ENCODE measurements at places on chromosomes 4 and X.

DNA sequence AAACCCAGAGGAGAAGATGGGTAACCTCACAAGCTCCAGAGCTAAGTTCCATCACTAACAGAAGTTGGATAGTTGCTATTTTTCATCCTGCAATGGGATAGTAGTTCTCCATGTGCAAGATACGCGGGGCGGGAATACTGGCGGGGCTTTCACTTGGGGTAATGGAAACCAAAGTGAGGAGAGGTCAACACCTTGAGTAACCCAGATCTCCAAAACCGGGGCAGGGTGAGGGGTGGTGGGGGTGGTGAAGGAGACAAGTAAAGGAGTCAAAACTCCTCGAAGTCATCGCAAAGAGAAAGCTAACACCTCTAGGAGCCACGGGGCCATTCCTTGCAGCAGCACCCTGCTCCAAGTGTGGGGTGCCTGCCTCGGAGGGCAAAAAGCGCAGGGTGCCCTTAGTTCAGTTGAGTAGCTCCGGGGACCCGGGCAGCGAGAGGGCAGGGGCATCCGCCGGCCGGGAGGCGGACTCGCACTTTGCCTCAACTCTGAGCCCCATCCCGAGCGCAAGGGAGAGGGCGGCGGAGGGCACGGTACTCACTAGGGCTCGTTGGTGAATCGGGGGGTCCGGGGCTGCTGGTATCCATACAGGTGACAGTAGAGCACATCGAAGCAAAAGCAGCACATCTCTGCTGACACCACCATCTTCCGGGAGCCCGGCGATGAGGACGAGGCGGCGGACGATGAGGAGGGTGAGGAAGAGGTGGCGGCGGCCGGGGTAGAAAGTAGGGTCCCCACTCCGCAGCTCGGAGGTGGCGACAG is 645 bp downstream of the AMMECR1 start:
- DNase-seq = no peak

GRCh38 chr4:8216443-8217245 is 17.6 kb downstream of the SH3TC1 start:
- DNase-seq = no peak

DNA sequence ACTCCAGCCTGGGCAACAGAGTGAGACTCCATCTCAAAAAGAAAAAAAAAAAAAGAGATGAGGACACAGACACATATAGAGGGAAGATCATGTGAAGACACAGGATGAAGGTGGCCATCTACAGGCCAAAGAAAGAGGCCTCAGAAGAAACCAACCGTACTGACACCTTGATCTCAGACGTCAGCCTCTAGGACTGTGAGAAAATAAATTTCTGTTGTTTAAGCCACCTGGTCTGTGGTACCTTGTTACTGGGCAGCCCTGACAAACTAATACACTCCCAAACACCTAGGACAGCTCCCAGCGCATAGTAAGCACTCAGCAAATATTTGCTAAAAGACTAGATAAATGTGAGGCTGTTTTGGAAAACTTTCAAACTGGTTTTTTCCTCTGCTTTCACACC is 59.2 kb upstream of the SMIM10 start:
- no peak for DNase-seq

DNA sequence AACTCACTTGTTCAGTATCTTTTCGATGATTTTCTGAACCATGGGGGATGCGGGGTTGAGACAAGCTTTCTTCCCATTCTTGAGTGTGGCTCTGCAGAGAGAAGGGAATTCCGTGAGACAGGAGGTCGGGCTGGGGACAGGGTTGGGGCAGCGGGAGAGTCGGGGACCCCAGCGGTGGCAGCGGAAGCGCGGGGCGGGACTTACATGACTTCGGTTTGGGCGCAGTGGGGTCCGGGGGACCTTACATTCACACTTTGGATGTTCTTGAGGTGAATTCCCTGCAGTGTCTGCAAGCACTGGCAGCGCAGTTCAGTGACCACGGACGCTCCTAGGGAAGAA is 434 bp downstream of the CXCL3 start:
- no peak for DNase-seq

GRCh38 chr4:4763822-4764557 is 95.5 kb upstream of the MSX1 start:
- no peak for DNase-seq

DNA sequence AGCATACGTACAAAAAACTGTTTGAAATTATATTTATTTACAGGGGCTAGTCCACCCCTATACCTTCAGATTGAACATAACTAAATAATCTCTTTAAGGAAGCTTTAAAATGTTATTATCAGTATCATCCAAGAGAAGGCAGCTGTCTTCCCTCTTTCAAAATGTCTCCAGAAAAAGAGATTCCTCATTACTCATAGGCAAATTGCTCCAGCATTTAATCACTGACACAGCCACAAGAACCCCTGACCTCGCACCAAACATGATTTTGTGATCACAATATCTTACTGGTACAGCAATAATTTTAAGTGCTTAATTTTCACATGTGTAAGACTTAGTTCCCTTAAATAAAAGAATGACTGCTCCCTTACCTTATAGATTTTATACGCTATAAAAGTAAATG is 9.7 kb downstream of the BOD1L1 start:
- DNase-seq = no peak

GRCh38 chr4:55005910-55006309 is 119.5 kb downstream of the KDR start:
- no peak for DNase-seq

DNA sequence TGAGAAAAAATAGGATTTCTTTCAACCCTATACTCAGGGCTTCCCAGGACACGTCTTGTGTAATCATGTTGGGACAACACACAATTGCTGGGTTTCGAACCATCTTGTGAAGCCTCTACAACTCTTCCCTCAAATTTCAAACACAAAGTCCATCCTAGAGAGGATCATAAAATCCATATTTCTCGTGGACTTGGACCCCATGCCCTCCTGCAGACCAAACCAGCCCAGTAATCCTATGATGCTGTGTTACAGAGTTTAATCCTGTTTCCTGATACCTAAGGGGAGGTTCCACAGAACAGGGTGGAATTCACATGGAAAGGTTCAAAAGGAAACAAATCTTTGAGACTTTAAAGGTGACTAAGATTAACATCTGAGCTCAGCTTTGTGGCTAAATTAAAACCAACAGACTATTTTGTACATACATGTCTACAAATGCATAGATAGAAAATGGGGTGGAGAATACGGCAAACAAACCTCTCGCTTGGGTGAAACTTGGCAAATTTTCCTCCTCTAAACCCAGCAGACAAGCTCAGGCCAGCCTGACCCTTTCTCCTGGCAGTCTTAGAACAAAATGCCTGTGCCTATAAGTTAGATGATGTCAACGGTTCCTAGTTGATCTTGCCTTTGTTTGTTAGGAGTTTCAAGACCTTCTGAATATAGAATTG is 38.1 kb downstream of the EGFL6 start:
- DNase-seq = no peak

DNA sequence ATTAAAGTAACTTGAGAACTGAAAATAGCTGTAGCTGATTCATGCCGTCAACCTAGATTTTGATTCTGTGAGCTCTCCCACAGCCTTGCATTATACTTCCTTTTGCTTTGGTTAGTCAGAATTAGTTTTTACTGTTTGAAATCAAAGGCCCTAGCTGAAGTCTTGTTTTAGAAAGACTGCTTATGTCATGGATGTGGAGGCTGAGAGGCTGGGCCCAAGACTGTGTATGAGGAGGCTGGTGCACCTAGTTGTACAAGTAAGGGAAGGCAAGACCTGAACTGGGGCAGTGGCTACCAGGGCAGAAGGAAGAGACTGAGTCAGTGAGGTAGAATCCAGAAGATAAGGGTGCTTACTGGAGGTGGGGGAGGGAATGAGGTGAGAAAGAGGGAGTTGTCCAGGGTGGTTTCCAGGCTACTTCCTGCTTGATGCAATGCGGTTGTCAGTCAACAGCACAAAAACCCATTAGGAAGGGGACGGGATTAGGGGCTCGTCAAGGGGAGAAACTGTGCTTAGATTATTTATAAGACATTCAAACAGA is 76.2 kb upstream of the PAGE3 start:
- DNase-seq = no peak

- DNase-seq = no peak
Observed at GRCh38 chr4:94711635-94712034, 46.1 kb upstream of the BMPR1B start.

DNA sequence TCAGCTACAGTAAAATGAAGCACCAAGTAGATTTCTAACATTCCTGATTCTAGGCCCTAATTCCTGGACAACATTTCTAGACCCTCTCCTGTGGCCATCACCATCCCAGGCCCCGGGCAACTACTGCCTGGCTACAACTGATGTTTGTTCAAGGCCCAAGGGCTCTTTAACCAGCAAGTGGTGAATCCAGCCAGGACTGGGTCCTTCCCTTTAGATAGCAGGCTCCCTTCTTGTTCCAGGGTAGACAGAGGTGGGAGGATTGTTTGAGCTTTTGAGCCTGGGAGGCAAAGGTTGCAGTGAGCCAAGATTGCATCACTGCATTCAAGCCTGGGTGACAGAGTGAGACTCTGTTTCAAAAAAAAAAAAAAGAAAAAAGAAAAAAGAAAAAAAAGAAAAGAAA is 12.7 kb upstream of the AADAT start:
- DNase-seq = no peak

DNA sequence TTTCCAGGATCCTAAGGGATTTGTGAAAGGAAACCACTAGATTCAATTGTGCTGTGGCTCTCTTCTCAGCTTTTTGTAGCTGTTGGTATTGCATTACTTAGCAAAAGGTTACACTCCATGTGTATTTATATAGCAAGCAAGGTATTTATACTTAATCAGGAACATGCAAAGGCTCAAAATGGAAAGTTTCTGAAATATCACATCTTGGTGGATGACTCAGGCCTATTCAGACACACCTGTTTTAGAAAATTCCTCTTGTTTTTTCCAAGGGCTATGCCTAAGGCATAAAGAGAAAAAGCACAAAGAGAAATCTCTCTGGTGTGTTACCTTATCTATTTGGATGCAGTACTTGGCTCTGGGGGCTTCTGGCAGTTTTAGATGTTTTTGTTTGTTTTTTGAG is 144.4 kb upstream of the GALNT7 start:
- no peak for DNase-seq

DNA sequence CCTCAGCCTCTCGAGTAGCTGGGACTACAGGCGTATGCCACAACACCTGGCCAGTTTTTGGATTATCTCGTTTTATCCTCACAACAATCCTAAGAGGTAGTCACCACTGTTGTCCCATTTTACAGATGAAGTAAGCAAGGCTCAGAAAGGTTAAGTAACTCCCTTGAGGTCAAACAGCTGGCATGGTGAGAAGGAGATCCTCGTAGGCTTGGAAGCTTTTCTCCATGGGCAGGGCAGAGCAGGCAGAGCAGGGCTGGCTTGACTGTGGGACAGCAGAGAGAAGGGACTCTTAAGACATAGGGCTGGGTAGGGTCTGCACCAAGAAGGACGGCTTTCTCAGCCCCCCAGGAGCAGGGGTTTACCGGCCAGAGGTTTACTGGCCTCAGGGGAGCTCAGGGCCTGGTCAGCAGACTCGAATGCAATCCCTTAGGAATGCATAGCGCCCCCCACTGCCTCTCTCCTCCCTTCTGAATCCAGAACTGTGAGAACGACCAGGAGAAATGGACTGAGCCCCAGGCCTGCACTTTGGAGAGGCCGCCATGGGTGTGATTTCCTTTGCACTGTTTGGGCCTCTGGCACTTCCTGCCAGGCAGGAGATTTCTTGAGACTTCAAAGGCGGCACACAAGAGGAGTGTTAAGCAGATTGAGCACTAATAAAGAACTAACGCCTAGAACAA is 14.0 kb upstream of the CDKN2AIP start:
- DNase-seq = no peak

GRCh38 chrX:71534773-71535544 is 2.1 kb downstream of the OGT start:
- no peak for DNase-seq

DNA sequence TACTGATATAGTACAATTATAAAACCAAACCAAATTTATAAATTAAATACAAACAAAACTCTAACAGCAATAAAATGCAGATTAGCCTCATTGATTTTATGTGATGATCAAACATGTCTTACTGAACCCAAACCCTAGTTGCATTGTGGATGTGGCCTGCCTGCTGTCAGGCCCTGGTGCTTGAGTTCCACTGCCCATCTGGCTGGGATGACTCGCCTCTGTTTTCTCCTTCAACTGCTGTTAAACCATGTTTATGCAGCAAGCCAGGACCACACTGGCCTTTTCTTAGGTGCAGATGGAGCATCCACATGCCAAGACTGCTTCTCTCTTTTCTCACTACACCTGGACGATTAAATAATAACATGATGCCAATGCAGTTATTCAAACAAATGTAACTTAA is 22.6 kb downstream of the NAP1L5 start:
- DNase-seq = no peak

- no peak for DNase-seq
Observed at GRCh38 chr4:151604238-151604637, 156.6 kb downstream of the GATB start.

DNA sequence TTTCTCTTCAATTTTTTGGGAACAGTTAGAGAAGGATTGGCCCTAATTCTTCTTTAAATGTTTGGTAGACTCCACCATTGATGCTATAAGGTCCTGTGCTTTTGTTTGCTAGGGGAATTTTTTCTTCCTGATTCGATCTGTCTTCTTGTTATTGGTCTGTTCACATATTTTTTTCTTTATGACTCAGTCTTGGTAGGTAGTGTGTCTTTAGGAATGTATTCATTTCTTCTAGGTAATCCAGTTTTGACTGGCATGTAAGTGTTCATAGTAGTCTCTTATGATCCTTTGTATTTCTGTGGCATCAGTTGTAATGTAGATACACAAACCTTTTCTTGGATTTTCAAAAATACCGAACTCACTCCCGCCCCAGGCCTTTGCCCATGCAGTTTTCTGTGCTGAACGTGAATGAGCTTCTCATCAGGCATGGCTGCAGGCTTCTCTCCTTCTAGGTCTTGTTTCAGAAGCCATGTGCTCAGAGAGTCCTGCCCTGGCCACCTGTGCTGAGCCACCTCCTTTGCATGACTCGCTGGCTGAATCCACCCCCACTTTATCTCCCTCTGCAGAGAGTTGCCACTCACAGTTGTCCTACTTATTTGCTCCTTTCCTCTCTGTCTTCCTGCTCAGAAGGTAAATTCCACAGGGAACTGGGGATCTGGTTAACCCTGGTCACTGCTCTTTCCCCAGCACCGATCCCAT is 67.0 kb downstream of the STK32B start:
- no peak for DNase-seq

GRCh38 chr4:105666693-105667092 is 41.8 kb downstream of the INTS12 start:
- no peak for DNase-seq

- no peak for DNase-seq
Observed at GRCh38 chrX:130771648-130772047, 131.4 kb downstream of the ENOX2 start.

DNA sequence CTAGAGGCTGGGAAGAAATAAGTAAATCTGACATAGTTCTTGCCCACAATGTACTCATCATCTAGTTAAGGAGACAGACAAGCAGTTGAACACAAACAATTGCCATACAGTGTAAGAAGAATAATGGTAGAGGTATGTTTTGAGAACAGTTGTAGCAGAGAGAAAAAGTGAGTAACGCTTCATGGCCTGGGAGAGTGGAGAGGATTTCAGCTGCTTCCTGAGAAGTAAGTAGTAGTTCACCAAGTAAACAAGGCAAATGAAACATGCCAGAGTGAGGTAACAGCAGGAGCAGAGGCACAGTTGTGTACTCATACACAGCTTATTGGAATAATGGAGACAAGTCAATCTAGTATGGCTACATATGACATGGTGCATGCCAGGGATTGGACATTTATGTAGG is 53.6 kb upstream of the RAP2C start:
- no peak for DNase-seq

Data from AG04449 (cell line).